T-cell (primary cell): ENCODE measurements at places on chromosomes 5 and 9. TPM values are rescaled to one million over a fixed set of nuclear protein-coding genes. Genes with fewer than 3 reads are reported as not detected.

DNA sequence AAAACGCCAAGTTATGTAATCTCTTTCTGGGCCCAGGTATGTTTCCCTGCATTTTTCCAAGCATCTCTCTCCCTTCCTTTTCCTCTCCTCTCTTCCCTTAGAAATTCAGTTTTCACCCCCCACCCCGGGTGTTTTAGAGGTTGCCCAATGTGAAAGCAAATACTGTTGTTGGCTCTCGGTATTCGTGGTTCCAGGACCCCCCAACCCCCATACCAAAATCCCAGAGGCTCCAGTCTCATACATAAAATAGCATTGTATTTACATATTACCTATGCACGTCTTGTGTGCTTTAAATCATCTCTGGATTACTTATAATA lies 48.8 kb downstream of the ACER2 start:
- no peak for DNase-seq
- H3K27ac ChIP-seq, result no peak overlapping the region
- no peaks in the 10 kb centered on the region for H3K36me3 ChIP-seq
- H3K4me1 ChIP-seq, result peaks cover 5% of the 10 kb centered on the region
- H3K4me3 ChIP-seq, result no peak overlapping the region

DNA sequence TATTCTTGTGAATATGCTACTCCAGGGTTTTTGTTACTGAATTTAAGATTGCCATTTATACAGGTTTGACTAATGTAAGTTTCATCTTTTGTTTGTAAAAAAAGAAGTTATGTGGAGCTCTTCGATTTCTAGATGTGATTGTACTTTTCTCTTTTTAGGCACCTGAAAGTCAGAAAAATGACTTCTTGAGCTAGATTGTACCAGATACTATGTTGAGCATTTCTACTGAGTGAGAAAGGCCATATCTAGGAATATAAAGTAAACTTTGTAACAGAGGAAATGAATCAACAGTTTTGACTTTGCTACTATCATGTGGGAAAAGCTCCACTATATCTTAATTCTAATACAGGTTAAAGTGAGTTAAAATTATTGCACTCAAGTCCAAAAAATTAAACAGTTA lies 25.1 kb downstream of the SMC5 start:
- H3K36me3 ChIP-seq, result peaks cover 55% of the 10 kb centered on the region
- no peak overlapping the region for H3K27ac ChIP-seq
- DNase-seq, result no peak

- DNase-seq, result no peak
- H3K4me3 ChIP-seq, result no peak overlapping the region
- H3K36me3 ChIP-seq, result no peaks in the 10 kb centered on the region
- no peaks in the 10 kb centered on the region for H3K27me3 ChIP-seq
- no peak overlapping the region for H3K27ac ChIP-seq
These were observed 90.7 kb downstream of the MEF2C start for GRCh38 chr5:88792144-88792840.

GRCh38 chr5:123786411-123786810 lies 274.4 kb downstream of the CSNK1G3 start:
- no peaks in the 10 kb centered on the region for H3K36me3 ChIP-seq
- peaks cover 11% of the 10 kb centered on the region for H3K4me1 ChIP-seq
- H3K27me3 ChIP-seq, result no peaks in the 10 kb centered on the region
- H3K27ac ChIP-seq, result no peak overlapping the region

DNA sequence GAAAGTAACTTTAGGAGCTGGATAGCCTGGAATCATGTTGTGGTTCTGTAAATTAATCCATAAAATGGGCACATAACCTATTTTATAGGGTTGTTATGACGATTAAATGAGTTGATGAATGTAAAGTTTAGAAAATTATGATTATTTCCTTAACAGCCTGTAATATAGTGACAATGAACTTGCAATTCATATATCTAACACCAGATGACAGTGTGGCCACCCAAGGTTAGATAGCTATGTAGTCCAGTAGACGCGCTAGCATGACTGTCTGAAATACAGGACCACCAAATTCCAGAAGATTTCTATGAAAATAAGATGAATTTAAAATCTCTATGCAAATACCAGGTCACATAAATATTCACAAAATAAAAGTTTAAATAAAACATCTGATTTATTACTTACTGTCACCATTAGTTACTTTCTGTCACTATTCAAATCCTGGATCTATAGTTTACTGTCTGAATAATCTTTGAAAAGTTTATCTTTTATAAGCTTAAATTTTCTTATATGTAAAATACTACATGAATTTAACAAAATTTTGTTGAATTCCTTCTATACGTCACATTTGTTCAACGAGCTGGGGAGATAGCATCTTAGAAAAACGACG lies 26.1 kb upstream of the MACIR start:
- no peak overlapping the region for H3K4me3 ChIP-seq
- DNase-seq, result no peak
- no peak overlapping the region for H3K27ac ChIP-seq
- no peaks in the 10 kb centered on the region for H3K36me3 ChIP-seq
- no peaks in the 10 kb centered on the region for H3K4me1 ChIP-seq

Gene CD180
- 0.16 TPM for total RNA-seq

Gene PTTG1
- total RNA-seq, result 7.4 TPM

Gene PDLIM4
- total RNA-seq, result not detected

- H3K4me3 ChIP-seq, result no peak overlapping the region
- DNase-seq, result no peak
- H3K36me3 ChIP-seq, result no peaks in the 10 kb centered on the region
These were observed 70.4 kb downstream of the SPRY4 start for GRCh38 chr5:142254431-142254830.

Gene MRNIP
- 54.1 TPM for total RNA-seq

DNA sequence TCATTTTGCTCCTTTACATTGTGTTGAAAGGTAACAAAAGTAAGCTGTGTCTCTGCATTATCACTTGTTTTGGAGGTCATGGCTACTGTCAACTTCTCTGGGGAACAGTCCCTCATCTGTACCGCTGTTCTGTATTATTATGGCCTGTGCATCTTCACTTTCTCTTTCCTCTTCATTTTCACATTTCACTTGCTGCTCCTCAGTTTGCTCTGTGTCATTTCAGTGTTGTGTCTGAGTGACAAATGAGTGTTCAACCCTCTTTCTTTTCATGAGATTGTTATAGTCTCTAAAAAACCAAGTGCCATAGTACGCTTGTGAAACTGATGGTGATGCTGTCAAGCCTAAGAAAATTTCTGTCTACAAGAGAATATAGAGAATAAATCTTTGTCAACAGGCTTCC lies 122.0 kb upstream of the FER start:
- no peaks in the 10 kb centered on the region for H3K4me1 ChIP-seq
- no peak overlapping the region for H3K4me3 ChIP-seq
- no peaks in the 10 kb centered on the region for H3K27me3 ChIP-seq

Gene SLC45A2
- 0.20 TPM for total RNA-seq

Gene IL13
- total RNA-seq, result 0.38 TPM

- H3K27me3 ChIP-seq, result no peaks in the 10 kb centered on the region
- no peak for DNase-seq
- peak overlapping the region; percentile 61 for H3K4me3 ChIP-seq
- H3K4me1 ChIP-seq, result peaks cover 22% of the 10 kb centered on the region
- peaks cover 39% of the 10 kb centered on the region for H3K36me3 ChIP-seq
These were observed 676 bp downstream of the NOL6 start for GRCh38 chr9:33472881-33473615.

DNA sequence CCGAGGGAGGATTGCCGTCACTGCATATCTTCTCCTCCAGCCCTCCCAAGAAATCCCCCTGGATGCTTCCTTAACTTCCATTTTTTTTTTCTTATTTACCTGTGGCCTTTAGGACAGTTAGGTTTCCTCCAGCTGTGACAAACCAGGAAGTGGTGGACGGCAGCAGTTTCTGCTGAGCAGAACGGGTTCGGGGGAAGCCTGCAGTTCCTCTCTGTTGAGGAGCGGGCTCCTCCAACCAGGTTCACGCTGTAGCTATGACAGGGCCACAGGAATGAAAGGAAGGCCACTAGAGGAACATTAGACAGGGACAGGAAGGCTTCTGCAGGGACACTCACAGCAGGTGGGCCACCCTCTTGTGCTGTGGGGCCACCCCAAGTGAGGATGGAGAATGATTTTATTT lies 76.7 kb upstream of the SYK start:
- H3K36me3 ChIP-seq, result no peaks in the 10 kb centered on the region
- DNase-seq, result no peak
- no peak overlapping the region for H3K4me3 ChIP-seq
- H3K4me1 ChIP-seq, result no peaks in the 10 kb centered on the region

Gene FUBP3
- total RNA-seq, result 41.9 TPM
